ELF-1 (cell line): ENCODE measurements at places on chromosomes 12 and 14.

- no peak for DNase-seq
These were observed 430.1 kb downstream of the AEBP2 start for GRCh38 chr12:19869413-19869812.

- DNase-seq = no peak
These were observed 39.8 kb upstream of the EID3 start for GRCh38 chr12:104263580-104264358.

- DNase-seq = no peak
These were observed 29.8 kb downstream of the SPTB start for GRCh38 chr14:64849940-64850339.

DNA sequence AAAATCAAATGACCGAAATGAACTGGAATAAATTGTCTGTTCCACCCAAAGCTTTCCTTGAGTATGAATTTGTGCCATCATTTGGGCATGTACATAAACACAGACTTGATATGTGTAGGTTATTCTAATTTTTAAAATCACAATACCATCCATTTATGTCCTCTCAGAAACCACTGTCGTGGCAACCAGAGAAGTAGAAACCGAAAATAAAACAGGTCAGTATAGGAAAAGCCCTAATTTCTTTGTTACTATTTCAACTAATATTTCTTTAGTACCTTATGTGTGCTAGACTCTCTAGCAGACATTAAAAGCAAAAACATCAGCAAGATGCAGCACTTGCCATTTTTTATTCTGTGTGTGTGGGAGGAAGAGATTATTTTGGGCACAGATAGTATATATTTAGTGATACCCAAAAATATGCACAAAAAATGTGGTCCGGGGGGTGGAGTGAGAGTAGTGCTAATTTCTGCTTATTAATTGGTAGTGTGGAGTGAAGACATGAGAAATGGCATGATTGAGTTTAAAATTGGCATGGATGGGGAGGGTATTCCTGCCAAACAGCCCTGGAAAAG lies 130.8 kb upstream of the CNTN1 start:
- DNase-seq = no peak

DNA sequence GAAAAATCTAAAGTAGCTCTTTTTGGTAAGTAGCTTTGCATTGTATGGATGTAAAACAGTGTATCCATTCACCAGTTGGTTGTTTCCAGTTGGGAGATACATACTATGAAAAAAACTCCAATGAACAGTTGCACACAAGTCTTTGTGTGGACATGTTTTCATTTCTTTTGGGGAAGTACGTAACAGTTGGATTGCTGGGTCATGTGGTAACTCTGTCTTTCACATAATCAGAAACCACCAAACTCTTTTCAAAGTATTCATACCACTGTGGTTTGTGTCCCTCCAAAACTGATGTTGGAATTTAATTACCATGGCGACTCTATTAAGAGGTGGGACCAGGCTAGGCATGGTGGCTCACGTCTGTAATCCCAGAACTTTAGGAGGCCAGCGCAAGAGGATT lies 58.9 kb upstream of the RESF1 start:
- DNase-seq = no peak
